ENCODE measurements at places on chromosomes 2 and 18.
A peak's percentile ranks its signal among the peaks of the same experiment; 100 is the strongest.

- DNase-seq = no peak
Measured at GRCh38 chr18:2913398-2914005, 66.7 kb downstream of the EMILIN2 start.

- no peak for DNase-seq
Measured at GRCh38 chr2:70431716-70432347, 121.8 kb downstream of the TGFA start.

GRCh38 chr2:155169317-155169716, 470.8 kb downstream of the KCNJ3 start:
- no peak for DNase-seq

GRCh38 chr2:144443837-144444817, 75.8 kb downstream of the ZEB2 start:
- no peak for DNase-seq

- DNase-seq = no peak
Measured at GRCh38 chr18:76234676-76235060, 260.4 kb downstream of the ZNF516 start.

DNA sequence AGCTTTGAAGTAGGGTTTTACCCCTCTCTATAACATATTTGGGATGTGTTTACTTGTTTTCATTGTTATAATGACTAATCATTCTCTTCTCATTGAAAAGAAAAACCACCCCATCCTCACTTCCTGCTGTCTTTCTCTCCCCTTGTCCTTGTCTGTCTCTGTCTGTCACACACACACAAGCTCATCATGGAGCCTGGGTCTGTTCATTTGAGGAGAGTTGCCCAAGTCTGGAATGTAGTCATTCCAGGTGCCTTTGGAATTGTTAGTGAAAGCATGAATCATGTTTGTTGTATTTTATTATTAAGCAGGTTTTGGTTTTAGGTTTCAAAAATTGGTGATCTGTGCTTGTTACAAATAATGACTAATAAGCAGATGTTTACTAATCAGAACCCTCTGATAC, 133.5 kb upstream of the IL1R2 start:
- no peak for DNase-seq

GRCh38 chr2:236352761-236353593, 88.8 kb upstream of the ASB18 start:
- DNase-seq = no peak

DNA sequence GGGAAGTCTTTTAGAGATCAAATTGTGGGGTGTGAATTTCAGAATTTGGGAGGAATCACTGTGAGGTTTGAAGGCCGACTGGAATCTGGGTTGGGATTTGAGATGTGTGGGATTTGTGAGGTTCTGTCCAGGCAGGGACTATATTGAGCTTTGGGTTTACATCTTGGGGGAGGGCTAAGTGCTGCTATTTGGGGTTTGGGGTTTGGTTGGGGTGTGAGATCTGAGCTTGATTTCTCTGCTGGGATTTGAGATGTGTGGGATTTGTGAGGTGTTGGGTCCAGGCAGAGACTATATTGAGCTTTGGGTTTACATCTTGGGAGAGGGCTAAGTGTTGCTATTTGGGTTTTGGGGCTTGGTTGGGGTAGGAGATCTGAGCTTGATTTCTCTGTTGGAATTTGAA, 864 bp downstream of the GMPPA start:
- no peak for DNase-seq

GRCh38 chr2:168708080-168708479, 94.4 kb upstream of the NOSTRIN start:
- no peak for DNase-seq

GRCh38 chr2:184413671-184414229, 184.6 kb upstream of the ZNF804A start:
- no peak for DNase-seq

DNA sequence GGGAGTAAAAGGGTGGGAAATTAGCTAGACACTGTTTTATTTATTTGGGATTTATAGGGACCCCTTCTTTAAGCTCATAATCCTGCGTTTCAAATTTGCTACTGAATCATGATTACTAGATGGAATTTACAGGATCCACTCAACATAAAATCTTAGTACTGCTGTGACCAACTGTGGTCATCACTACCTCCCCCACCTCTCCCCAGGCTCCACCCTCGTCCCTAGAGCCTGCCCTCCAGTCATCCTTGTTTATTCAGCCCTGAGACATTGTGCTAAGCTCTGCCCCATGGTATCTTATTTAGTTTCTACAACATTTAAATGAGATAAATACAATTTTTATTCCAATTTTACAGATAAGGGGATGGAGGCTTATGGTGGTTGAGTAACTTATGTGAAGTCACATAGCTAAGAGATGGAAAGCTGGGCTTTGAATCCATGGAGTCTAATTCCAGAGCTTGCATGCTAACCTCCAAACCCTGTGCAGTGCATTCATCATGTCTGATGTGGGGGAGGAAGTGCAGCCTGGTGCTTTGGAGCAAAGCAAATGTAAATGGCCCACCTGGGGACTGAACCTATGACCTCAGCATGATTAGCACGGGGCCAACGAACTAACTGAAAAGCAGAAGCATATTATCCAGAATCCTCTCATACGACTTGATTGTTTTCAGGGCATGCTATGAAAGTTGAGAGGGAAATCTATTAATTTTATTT, 502.4 kb downstream of the TMEM182 start:
- DNase-seq = no peak

DNA sequence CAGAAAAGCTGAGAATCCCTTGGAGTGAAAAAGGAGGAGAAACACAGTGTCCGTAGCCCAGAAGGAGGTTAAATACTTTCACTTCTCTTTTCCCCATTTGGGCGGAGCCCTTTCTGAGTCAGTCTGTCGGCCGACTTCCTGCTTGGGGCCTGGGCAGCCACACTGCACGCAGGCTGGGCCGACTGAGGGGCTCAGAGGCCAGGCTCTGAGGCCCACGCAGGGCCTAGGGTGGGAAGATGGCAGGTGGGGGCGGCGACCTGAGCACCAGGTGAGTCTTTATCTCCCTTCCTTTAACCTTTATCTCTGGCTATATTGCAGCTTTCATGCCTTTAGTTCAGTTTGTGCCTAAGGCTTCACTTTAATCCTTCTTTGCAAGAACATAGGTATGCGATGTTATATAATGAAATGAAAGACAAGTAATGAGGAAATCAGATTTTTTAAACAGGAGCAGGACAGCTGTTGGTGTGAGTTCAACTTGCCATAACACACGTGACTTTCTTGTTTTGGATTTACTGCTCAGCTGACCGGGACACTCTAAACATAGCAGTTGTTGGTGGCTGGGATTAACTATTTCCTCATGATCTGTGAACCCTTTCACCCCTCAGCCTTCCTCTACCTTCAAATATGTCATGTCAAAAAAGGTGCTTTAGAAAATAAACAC, at the start of gene SP100:
Gene SP100 (plus strand): TSS at position 141 of the 661 bp plus-strand sequence. CDS start 96 bp downstream, at position 237.
- peak; percentile 10 for DNase-seq

DNA sequence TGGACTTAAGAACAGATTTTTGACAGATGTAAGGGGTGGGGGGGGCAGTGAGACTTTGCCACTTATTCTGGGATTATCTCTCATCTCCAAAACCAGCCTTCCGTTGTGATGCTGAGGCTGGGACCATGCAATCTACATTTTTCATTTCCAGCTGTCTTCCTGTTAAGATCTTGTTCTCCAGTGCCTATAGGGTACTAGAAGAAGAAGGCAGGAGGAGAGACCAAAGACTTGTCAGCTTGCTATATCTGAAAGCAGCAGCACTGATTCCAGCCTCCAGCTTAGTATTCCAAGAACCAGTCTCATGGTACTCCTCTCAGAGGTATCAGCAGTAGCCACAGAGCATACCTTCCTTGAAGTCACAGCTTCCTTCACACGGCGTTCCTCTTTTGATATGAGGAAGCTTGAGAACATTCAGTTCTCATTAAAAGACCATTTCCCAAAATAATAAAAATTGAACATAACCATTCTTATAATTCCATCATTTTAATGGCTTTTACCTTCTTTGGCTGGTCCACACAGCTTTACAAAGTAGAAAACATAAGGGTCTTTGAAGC, 49.8 kb downstream of the USP34 start:
- DNase-seq = no peak

GRCh38 chr2:12044857-12045256, 298.4 kb downstream of the LPIN1 start:
- no peak for DNase-seq

- DNase-seq = no peak
Measured at GRCh38 chr18:6411382-6411781, 3.3 kb downstream of the L3MBTL4 start.

DNA sequence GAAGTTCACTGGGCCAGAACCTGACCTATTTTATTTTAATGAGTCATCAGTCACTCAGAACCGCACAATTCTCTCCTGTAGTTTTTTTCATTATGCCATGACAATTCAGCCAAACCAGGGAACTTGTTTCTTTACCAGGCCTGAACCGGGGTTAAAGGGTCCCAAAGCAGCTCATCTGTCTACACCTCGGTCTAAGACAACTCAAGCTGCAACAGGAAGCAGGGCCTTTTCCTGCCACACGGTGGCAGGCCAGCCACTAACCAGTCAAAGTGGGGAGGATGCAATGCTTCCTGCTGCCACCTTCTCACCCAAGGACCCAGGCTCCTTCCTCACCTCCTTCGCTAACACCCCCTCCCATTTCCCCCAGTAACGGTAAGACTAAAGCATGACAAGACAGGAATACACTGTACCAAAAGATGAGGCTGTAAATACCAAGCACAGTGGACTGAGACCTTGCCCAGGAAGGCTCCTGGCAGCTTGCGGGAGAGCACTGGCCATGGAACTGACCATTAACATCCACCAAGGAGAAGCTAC, 56.7 kb upstream of the ACKR3 start:
- no peak for DNase-seq

GRCh38 chr2:62826141-62826540, 120.6 kb downstream of the EHBP1 start:
- no peak for DNase-seq

DNA sequence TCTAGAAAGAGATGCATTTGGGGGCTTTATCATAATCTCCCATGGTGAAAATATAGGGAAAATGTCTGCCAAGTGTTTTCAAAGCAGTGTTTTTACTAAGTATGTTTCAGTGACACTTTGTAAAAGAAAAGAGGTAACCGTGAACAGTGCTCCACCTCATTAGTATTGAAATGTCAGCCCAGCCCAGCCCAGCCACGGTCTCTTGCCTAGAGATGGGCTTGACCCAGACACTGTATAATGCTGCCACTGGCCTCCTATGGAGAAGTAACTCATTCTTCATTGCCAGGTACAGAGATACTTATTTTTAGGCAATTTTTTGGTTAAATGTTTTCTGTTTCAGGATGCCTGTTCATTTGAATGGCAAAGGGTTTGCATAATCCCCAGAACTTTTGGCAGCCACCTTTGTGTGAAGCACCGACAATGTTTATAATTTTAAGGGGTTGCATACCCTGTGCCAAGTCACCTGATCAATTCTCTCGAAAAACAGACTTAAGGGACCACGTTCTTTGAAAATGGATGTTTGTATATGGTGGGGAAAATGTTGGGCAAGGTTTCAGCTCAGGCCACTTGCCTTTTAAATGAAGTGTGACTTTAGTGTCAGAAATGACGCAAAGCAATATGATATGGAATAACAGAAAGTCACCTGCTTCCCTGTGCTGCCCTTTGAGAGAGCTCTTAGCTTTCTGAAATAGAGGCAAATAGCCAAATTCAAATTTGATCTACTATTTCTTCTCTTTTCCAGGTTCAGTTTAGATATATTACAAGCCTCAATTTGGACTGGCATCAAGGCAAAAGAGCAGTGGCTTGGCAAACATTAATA, 314.5 kb upstream of the RGPD4 start:
- no peak for DNase-seq

GRCh38 chr2:58110765-58111164, 64.2 kb downstream of the VRK2 start:
- DNase-seq = no peak

DNA sequence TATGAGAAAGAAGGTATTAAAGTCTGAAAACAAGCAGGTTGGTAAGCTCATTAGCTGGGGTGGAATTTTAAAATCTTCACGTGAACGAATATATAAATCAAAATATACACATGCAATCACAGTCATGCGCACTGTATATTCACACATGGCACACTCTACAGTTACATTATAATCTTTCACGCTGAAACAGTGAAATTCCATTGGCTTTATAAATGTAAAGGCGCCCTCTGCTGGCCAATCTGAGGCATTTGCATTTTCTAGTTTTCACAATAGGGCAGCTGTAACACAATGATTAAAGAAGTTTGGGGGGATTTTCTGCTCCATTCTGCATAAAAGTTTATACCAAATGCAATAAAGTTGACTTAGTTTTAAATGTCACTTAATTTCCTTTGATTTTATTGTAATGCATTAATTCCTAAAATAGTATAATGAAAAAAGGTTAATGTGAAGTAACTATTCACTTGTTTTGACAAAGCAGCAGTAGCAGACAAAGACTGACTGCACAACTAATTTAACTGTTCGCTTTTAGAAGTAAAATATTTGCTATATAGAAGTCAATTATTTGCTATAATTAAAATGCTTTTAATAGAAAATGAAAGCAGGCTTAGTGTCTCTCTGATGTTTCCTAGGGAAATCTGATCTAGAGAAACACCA, 17.2 kb downstream of the IFIH1 start:
- DNase-seq = no peak

DNA sequence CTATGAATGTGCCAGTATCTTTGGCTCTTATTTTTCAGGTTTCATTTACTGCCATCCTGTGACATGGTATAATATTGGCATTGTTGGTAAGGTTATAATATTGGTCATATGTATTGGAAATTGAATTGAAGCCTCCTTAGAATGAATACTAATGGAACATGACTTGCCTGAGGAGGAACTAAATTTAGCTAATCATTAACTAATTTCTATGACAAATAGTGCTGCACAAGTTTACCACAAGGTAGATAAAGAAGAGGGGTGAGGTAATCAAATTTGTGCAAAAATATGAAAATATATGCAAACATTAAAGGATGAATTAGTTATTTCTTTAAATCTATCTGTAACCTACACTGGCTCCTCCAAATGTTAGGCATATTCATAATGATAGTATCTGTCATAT, 43.2 kb upstream of the ORC2 start:
- no peak for DNase-seq

DNA sequence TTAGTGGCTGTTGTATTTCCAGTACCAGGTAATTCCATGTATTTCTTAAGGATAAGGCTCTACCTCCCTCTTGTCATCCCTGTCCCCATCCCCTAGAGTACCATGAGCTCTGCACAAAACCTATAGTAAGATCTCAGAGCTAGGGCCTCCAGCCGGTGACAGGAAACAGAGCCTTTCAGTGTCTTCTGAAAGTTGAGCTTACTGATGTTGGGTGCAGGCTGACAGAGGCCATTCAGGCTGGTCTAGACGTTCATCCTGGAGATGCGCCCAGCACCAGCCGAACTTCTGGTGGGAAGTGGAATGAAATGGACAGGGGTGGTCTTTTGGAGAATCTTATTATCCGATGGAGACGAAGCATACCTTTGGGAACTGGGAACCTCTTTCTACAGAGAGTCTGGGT, 16.7 kb upstream of the LYPD6B start:
- no peak for DNase-seq

GRCh38 chr2:154078926-154079325, 207.2 kb downstream of the GALNT13 start:
- DNase-seq = no peak

GRCh38 chr2:239351687-239352086, 49.1 kb downstream of the HDAC4 start:
- no peak for DNase-seq
